ENCODE measurements at places on chromosomes 6 and 20.

- no peak for DNase-seq
These were observed 2.8 kb downstream of the CITED2 start for GRCh38 chr6:139371421-139372203.

- no peak for DNase-seq
These were observed 435.7 kb upstream of the FKBP1C start for GRCh38 chr6:62775427-62776022.

DNA sequence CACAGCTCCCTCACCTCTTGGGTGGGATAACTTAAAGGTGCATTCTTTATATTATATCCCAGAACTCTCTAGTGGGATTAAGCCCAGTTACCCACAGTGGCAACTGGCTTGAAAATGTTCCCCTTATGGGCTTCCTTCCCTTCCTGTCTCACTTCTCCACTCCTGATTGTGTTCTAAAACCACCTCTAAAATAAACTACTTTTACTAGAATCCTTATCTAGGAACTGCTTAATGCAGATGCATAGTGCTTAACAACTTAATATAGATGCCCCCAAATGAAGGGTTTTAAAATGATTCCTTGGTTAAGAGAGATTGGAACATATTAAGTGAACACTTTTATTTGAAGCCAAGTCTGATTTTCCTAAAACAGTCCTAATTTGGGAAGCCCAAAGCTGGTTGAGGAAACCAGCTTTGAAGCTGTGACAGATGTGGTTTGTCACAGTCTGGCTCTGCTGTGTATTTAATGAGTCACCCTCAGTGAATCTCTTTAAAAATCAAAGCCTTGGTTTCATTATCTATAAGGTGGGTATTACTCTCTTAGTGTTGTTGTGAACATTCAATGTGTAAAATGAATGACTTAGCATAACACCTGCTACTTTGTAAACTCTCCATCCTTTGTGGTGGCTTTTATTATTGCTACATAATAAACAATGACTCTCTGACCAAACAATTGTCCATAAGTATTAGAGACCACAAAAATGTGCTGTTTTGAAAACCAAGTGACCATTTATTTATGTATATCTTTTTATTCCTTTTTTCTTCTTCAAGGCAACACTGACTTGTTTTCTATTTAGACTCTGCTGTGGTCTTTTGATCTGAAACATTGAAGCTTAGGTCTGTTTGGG lies 24.4 kb downstream of the PLCB1 start:
- DNase-seq = no peak

- DNase-seq = peak; percentile 83
These were observed 27.1 kb downstream of the CD83 start for GRCh38 chr6:14144678-14145113.

- DNase-seq = no peak
These were observed 105.3 kb upstream of the BMP5 start for GRCh38 chr6:55980627-55981211.

GRCh38 chr20:33477386-33478234 lies 12.3 kb upstream of the CBFA2T2 start:
- no peak for DNase-seq

DNA sequence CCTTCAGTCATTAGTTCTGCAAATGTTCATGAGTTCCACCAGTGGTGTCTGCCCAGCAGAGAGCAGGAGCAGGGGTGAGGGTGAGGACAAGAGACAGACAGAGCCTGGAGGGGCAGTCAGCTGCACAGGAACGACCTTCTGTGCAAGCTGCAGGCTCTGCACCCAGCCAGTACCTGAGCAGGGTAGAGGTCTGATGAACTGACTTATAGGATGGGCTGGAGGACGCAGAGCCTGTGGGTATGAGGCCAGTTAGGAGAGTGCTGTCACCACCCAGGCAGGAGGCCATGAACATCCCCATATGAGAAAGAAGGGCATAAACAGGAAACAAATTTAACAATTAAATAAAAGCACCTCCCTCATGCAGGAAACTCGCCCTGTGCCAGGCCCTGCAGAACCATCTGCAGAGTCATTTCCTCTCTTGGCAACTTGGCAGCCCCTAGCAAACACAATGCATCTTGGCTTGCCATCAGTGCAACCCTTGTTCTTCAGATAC lies 17.9 kb downstream of the C6orf15 start:
- DNase-seq = peak; percentile 19

GRCh38 chr6:47247227-47247797 lies 62.4 kb downstream of the TNFRSF21 start:
- DNase-seq = no peak

GRCh38 chr6:19731282-19731681 lies 105.9 kb upstream of the ID4 start:
- DNase-seq = no peak

- no peak for DNase-seq
These were observed 23.1 kb upstream of the RPN2 start for GRCh38 chr20:37155987-37156386.

- DNase-seq = no peak
These were observed 395.3 kb downstream of the MAFB start for GRCh38 chr20:40293740-40294139.

DNA sequence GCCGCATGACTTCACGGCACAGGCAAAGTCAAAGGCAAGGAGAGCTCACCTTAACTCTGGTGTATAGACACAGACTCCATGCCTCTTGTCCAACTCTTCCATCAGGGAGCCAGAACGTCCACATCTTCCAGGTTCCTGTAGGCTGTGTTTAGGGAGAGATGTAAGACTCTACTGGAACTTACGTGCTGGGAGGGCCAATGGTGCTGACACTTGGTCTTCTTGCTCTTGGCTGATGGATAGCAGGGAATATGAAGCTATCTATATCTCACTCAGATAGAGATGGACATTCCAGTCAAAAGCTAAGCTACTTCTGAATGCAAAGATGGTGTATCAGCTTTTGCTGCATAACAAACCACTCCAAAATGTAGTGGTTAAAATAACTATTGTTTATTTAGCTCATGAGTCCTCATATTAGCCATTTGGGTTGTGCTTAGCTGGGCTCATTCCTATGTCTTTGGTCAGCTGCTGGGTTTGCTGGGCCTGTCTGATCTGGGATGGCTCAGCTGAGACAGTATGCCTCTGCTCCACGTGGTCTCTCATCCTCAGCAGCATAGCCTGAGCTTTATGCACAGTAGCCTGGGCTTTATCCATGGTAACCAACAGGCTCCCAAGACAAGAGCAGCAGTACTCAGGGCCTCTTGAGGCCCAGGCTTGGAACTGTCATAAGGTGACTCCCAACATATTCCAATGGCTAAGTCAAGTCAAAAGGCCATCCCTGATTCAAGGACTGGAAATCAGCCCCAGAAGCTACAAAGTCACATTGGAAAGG lies 111.6 kb downstream of the SNX5 start:
- no peak for DNase-seq

GRCh38 chr6:105326216-105326615 lies 76.7 kb downstream of the PREP start:
- DNase-seq = no peak

- peak; percentile 43 for DNase-seq
These were observed 69.1 kb upstream of the PBOV1 start for GRCh38 chr6:138287144-138287955.

DNA sequence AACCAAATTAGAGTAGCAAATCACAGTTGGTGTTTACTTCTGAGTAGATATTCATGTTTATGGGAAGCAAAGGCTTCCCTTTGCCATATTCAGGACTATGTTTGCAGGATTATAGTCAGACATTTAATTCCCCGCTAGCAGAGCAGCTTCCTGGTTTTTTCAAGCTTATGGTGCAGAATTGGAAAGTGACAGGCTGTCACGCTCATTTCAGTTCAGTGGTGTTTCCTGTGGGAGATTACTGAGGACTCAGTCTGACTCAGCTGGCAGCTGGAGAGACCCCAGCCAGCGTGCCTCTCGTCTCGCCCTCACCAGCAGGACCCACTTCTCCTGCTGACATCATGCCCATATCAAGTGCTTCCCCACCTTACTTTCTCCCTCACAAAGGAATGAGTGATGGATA lies 85.1 kb downstream of the LYRM2 start:
- DNase-seq = no peak

DNA sequence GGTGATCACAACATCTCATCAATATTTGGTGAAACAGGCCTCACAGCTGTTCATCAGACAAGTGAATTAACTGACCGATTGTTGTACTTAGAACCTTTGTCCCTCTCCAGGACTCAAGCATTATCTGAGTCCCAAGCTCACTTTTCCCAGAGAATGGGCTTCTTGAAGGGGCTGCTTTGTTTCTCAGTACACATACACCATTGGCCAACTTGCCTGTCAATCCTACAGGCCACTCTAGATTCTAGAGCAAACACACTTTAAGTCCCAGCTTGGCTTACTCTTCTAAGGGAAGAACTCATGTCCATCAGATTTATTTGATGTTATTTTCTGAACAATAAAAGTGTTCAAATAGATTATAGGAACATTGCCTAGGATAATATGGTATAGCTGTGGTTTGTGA lies 249.5 kb downstream of the BCKDHB start:
- DNase-seq = no peak

DNA sequence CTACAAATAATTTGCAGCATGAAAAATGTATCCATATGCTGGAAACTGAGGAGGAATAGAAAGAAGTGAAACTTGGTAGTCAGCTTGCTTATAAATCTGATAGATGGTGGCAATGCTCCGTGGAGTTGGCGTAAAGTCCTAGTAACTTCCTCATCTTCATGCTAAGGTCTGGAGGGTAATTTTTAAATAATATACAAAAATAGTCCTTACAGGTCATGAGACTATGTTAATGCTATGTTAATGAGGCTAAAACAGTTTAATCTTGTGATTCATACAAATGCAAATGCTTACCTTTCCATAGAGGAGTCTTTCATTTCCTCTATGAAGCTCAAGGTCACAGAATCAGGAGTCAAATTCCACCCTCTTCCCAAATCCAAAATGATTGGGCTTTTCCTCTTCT lies 9.4 kb upstream of the CRIP3 start:
- no peak for DNase-seq

GRCh38 chr6:21049572-21049971 lies 515.3 kb downstream of the CDKAL1 start:
- no peak for DNase-seq

DNA sequence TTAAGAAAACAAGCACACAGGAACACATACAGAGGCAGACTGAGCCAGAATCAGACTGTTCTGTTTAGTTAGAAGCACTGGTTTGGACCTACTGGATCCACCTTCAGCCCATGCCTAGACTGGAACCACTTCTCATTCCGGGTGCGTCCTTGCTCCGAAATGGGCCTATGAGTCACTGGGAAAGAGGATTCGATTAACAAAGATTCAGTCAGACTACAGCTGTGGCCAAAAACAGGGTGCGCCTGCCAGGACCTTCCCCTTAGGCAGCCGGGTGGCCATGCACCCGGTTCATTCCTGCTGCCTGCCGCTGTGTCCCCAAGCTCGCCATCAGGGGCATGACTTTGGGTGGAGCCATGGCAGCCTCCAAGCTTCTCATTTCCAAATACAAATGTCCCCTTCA lies 14.5 kb upstream of the KCNK5 start:
- no peak for DNase-seq

DNA sequence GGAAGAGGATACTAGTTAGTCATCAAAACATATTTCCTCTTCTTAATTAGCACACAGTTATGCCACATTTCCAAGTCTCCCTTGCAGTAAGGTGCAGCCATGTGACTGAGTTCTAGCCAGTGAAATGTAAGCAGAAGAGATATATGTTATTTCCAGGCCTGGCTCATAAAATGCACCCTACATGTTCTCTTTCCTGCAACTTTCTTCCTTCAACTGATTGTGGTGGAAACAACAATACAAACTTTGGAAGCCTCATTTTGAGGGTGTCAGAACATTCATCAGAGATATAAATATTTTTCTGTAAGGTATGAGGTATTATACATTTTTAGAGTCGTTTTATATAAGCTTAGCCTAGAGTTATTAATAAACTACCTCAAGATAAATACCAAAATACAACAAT lies 110.9 kb upstream of the PDE7B start:
- no peak for DNase-seq

- no peak for DNase-seq
These were observed 67.0 kb downstream of the THBS2 start for GRCh38 chr6:169186496-169187169.

DNA sequence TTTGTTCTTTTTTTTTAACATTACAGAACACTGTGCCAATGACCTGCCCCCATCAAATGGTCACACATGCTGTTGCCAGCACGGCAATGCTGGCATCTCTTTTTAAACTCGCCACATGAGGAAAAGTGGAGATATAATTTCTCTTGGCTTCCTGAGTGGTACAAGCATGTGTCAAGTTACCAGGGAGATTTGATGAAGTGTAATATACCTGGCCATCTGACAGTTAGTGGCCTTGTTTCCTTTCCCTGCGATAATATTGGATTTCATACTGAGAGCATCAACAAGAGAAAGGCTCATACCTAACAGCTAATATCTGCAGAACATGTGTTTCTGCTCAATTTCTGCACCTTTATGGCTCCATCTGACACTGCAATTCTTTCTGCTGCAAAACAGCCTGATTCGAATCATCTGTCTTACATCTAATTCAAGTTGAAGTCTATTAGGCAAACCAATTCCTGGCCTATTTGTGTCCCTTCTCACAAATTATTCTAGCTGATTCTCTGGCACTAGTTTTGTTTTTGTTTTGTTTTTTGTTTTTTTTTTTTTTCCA lies 519.5 kb downstream of the PREX1 start:
- no peak for DNase-seq

- no peak for DNase-seq
These were observed 84.6 kb downstream of the DLL1 start for GRCh38 chr6:170206317-170206621.

DNA sequence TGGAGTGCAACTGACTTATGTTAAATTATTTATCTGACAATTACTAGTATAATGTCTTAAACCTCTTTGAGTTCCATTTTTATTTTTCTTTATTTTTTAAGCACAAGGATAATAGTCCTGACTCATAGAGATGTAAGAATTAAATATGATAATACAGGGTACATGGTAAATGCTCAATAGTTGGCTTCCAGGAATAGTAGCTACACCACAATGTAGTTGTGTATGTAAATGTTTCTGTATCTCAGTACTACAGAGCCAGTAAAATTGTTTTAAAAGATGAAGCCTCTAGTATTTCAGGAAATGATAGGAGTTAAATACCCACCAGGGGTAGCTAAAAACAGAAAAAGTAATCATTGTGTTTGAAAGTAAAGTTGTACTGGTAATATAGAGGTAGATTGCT lies 487.4 kb upstream of the IRAK1BP1 start:
- no peak for DNase-seq

GRCh38 chr6:32108094-32108627 lies 977 bp downstream of the TNXB start:
- DNase-seq = no peak

GRCh38 chr6:137175868-137176245 lies 2.4 kb upstream of the IL22RA2 start:
- DNase-seq = no peak

DNA sequence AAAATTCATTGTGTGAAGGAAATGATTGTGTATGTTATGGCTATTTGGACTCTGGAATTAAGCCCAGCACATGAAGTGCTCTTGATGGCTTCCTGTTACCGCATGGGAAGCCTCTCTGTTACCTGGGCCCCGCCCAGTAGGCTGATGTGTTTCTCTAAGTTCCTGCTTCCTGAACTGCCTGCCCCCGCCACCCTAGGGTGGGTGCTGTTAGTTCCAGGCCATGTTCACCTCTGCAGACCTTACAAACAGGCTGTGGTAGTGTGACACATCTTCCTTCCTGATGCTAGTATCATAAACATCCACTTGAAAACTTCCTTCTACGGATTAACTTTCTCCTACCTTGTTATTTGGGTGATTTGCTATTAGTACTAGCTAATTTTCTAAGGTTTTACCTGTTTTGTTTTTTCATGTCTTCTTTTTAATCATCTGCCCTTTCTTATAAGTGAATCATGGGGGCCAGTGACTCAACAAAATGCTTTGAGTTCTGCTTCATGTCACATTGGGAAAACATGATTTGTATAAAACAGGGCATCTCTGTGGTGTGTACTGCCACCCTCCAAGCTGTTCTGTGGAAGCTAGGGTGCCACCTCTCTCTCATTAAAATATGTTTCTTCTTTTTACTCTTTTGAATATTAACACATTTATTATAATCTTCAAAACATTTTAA lies 40.6 kb downstream of the SH3BGRL2 start:
- DNase-seq = peak; percentile 40
